Activated CD4-positive, alpha-beta T cell treated with anti-CD3 and anti-CD28 coated beads, Interleukin-2, amount 50 U/mL, for 24 hours (primary cell): ENCODE measurements at places on chromosomes 2 and 18.

DNA sequence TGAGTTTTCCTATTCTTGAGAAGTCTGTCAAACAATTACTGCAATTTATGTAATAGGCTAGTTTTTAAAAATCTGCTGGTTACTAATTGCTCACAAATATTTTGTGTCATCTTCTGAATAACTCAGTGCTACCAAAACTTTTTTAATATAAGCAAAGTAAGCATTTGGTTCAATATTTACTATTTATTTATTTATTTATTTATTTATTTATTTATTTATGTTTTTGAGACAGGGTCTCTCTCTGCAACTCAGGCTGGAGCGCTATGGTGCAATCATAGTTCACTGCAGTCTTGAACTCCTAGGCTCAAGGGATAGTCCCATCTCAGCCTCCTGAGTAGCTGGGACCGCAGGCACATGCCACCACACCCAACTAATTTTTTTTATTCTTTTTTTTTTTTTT is 60.4 kb upstream of the CDH20 start:
- no peak for DNase-seq

DNA sequence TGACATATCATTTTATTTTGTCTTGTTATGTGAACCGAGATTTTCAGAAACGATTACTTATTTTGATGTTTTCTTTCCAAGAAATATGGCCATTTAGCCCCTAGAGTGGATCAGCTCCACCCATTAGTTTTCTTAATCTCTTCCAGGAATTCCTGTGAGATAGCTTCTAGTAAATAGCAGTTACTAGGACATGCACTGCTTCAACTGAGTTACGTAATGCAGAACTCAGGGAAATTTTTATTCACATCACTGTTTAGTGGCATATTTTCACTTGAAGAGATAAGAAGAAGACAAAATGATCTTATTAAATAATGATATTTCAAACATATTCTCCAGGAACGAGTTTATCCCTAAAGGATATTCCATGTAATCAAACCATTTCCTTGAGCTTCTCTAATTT is 573.5 kb upstream of the CNTNAP5 start:
- DNase-seq = no peak

GRCh38 chr2:32780961-32781360 is 153.1 kb downstream of the TTC27 start:
- DNase-seq = no peak

DNA sequence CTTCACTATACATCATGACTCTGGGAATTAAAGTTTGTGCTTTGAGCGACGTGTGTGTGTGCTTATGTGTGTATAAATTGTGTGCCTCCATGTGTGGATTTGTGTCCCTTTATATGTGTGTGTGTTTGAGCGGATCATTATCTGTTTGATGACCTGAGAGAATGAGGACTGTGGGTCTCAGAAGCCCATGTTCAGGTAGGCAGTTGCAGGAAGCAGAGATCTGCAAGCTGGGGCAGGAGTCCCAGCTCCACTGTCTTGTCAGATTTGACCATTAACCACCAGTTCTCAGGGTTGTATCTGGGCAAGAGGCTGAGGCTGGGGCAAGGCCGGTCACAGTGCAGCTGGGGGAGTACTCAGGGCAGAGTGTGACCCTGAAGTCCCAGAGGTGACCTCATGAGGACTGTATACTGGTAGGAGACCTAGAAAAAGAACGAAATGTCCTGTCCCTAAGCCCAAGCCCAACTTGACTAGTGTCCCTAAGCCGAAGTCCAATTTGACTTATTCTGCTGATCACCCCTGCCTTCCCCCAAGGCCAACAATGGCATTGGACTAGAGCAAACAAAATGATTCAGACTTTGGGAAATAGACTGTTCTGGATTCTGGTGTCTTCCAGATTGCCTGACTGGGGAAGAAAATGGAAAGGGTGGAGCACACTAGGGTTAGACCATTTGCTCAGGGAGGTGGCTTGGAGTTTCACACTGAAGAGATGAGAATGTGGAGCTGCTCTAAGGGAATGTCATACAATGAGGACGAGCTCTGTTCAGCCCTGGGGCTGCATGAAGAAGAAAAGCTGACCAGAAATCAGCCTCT is 28.1 kb downstream of the RHOB start:
- no peak for DNase-seq
